ENCODE measurements at places on chromosomes 5 and 9. TPM values are rescaled to one million over a fixed set of nuclear protein-coding genes. Genes with fewer than 3 reads are reported as not detected.
A peak's percentile ranks its signal among the peaks of the same experiment; 100 is the strongest.

Gene MEIKIN
- 13.6 TPM for polyA plus RNA-seq

Gene CARD6
- 3.0 TPM for polyA plus RNA-seq

Gene BAAT
- 0.13 TPM for polyA plus RNA-seq

Gene RLN1
- polyA plus RNA-seq = 1.4 TPM

- DNase-seq = no peak
Observed at GRCh38 chr5:112059579-112060135, 302.7 kb upstream of the NREP start.

DNA sequence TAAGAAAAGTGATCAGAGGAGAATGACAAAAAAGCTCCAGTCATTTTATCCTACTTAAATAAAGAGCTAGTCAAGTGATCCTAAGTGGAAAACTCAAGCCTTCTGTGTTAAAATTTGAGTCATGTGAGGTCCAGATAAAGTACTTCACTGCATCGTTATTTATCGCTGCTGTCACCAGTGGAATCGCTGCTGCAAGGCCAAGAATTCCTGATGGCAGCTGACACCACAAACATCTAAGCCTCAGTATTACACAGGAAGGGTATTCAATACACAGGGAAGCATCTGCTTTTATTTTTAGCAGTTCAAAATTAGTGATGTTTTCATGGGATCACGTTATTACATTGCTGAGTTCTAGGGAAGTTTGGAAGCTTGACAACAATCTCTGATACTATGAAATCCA is 190.3 kb downstream of the GOLPH3 start:
- DNase-seq = no peak

GRCh38 chr5:180718810-180719453 is 20.9 kb downstream of the OR2Y1 start:
- peak; percentile 29 for DNase-seq

- DNase-seq = no peak
Observed at GRCh38 chr9:95588724-95589588, 72.2 kb upstream of the PTCH1 start.

DNA sequence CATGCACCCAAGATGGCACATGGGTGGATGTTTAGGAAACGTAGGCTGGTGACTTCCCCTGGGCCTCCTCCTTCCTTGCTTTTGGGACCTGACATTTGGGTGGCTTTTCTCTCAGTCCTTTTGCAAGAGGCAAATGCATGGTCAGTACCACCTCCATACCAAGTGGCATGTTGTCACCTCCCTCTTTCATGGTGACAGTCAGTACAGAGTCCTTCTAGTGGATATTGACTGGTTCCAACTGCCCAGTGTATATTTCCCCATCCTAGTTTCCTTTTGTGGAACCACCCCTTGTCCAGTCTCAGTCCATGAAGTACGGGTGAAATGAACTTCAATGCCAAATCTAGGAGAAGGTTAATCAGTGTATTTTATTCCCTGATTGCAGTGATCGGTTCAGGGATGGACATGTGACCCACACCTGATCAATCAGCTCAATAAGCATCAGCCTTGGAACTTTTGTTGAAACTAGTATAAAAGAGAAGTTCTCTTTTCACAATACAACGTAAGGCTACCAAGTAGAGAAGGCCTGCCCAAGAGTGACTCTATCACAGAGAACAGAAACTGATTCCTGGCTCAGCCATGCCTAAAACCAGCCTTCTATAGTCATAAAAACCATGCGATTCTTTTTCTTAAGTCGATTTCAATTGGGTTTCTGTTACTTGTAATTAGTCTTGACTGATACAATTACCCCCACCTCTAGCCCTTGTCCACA is 143.4 kb upstream of the KLF9 start:
- no peak for DNase-seq

DNA sequence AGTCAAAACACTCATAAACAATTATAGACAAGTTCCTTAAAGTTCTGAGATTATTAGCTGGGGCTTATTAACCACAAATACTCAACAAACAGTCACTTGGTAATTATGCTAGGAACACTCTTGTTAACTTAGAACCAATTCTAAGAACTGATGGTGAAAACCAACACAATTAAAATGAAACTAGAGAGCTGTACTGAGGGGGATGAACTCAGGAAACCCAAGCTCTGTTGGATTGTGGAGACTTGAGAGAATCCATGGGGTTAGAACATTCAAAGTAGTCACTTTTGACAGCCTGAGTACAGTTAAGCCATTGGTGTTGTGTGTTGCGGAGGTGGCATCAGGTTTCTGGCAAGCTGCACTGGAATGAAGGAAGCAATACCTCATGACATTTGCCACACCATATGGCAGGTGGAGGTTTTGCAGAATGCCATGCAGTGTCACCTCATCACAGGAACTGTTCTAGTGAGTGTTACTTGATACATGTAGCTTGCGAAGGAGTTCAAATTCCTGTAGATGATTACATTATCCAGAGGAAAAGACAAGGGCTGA is 480.9 kb upstream of the CD180 start:
- DNase-seq = no peak

- DNase-seq = no peak
Observed at GRCh38 chr9:92440751-92441046, 16.4 kb upstream of the OMD start.

DNA sequence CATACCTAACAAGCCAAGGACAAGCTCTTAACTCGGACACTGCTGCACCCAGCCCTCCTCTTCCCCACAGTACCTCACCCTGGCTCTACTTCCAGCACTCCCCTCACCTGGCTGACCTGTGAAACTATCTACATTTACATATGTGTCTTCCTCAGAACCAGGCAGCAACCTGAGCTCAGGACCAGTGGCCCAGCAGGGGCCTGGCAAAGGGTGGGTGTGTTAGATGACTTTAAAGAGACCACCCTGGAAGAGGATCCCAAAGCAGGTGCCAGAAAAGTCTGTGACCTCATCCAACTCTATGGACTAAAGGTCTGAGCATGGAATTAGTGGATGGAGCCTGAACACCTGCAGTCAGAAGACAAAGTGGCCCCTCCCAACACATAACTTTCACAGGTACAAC is 400.9 kb downstream of the SPOCK1 start:
- DNase-seq = no peak

- DNase-seq = no peak
Observed at GRCh38 chr5:132952829-132953228, 10.6 kb downstream of the AFF4 start.

- no peak for DNase-seq
Observed at GRCh38 chr9:19379283-19379682, 753 bp downstream of the RPS6 start.

DNA sequence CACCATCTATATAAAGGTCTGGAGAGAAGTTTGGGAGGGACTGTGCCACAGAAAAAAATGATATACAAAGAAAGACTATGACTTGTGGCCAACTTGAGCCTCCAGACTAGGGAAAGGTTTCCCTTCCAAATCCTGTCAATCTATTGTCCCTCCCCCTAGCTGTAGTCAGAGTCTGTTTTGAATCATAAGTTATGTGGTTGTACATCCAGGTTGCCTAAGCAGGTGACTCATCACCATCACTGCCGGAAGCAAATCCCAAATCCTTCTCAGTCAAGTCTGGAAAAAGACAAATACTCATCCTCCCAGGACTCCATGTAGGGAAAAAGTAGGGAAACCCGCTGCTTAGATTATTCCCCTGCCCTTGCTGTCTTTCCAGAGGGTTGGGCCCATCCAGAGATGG is 235.7 kb downstream of the CDK5RAP2 start:
- no peak for DNase-seq

DNA sequence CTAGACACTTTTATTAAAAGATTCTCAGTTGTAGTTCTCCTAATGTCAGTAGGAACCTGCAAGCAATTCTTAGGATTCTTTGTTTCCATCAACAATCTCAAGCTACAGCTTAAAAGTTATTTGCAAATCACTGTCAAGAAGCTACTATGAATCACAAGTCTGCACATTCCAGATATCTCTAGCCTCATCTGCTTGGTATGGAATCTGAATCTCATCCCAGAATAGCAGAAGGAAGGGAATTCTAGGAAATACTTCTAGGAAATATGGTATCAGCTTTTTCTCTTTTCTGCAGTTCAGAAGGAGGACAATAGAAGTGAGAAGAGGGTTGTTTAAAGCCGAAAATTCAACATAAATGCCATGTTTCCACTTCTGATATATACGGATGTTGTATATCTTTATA is 792.2 kb upstream of the CDH9 start:
- DNase-seq = no peak

GRCh38 chr5:1008451-1009358 is at the start of gene NKD2:
Gene NKD2, plus strand, starts transcription at chr5:1008802. Its CDS starts 256 bp downstream, at chr5:1009058.
- DNase-seq = peak; percentile 31

GRCh38 chr9:36797471-36798220 is 225.0 kb downstream of the MELK start:
- no peak for DNase-seq

DNA sequence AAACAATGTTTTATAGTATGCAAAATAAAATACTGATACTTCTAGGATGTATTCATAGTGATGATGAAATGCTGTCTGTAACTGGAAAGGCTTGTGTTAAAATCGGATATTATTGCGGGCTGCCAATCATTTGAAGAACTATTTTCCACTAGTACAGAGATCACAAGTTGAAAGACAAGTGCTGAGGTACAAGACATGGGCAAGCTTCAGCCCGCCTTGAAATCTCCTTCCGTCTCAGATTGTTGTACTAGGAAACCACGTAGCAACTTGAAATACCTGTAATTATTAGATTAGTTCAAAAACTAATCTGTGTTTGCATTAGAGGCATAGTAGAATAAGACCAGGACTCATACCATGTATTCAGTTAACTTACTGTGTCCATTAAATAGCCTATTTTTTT is 218.2 kb downstream of the ARHGEF28 start:
- no peak for DNase-seq

- DNase-seq = no peak
Observed at GRCh38 chr5:14321936-14322335, 178.8 kb downstream of the TRIO start.

GRCh38 chr5:78008356-78008967 is 232.3 kb upstream of the TBCA start:
- DNase-seq = peak; percentile 57
